Substantia nigra (tissue), 51 donors: ENCODE measurements at places on chromosomes 12 and 14.

DNA sequence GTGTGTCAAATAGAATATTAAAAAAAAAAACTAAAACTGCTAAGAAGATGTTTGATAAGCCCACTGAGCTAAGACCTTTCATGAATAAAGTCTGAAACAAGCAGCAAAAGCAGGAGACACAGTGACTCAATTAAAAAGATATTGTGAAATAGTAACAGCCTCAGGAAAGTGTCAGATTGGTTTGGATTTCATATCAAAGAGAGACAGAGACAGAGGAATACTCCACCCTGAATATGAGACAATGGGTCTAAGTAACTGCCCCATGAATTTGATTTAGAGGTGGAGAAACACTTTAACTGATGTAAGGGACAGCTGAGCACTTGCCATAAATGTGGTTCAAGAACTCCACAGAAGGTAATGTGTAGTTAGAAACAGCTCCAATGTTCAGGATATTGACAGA is 277.9 kb upstream of the FOXG1 start:
- DNase-seq: no peak

DNA sequence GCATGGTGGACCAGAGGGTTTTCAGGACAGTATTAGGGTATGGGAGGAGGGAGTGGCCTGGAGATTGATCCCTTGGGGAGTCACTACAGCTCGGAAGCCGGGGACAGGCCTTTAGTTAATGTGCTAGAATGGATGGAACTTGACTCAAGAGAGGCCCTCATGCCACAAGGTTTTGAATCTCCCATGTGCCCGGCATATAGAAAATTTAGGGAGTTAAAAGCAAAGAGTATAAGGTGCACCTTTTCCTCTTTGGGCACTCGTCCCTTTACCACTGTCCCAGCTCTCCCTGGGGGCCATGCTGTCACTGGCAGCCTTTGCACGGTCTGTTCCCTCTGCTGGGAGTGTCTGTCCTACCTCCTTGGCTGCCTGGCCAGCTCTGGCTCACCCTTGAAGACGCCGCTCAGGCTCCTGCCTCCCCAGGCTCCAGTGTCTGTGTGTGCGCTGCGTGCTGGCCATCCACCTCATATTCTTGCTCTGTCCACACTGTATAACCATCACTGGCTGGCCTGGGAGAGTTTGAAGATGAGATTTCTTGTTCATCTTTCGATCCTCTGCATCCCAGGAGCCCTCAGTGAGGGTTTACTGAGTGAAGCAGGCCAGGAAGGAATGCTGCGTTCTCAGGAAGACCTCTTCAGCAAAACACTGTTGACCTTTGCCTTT is 161.3 kb downstream of the ZFP36L1 start:
- no peak for DNase-seq

GRCh38 chr14:100898465-100898864 is 5.1 kb downstream of the RTL1 start:
- no peak for DNase-seq

GRCh38 chr14:51735851-51736250 is 84.1 kb downstream of the FRMD6 start:
- no peak for DNase-seq
